ENCODE measurements at places on chromosomes 12 and 14.
A peak's percentile ranks its signal among the peaks of the same experiment; 100 is the strongest.

DNA sequence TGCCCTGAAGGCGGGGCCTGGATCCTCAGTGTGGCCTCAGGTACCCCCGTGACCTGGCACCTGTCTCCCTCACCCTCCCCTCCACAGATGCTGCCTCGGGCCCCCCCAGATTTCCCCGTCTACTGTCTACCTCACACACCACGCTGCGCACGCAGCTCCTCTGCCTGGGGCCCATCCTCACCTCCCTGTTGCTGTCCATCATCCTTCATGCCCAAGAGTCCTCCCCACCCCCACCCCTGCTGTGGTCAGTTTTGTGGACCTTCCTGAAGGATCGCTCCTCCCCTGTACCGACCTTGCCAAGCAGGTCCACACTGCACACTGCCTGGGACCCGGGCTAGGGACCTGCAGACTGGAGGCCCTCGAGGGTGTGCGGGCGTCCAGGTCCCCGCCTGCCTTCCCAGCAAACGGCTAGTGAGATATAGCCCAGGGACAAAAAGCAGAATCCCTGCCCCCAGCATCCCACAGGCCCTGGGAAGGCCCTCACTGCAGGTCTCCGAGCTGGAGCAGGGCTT lies 197.4 kb upstream of the DIO3 start:
- no peak for DNase-seq

- DNase-seq = no peak
These were observed 12.5 kb upstream of the TNFAIP2 start for GRCh38 chr14:103110681-103111231.

GRCh38 chr12:60194678-60195077 lies 598.8 kb downstream of the SLC16A7 start:
- no peak for DNase-seq

GRCh38 chr14:69034612-69035262 lies 55.6 kb upstream of the ACTN1 start:
- no peak for DNase-seq

- DNase-seq = no peak
These were observed 3.3 kb downstream of the NRXN3 start for GRCh38 chr14:78173346-78174035.

- DNase-seq = no peak
These were observed 247.0 kb downstream of the PHLDA1 start for GRCh38 chr12:75784591-75784990.

GRCh38 chr12:1643905-1644533 lies 15.0 kb downstream of the WNT5B start:
- DNase-seq = no peak

DNA sequence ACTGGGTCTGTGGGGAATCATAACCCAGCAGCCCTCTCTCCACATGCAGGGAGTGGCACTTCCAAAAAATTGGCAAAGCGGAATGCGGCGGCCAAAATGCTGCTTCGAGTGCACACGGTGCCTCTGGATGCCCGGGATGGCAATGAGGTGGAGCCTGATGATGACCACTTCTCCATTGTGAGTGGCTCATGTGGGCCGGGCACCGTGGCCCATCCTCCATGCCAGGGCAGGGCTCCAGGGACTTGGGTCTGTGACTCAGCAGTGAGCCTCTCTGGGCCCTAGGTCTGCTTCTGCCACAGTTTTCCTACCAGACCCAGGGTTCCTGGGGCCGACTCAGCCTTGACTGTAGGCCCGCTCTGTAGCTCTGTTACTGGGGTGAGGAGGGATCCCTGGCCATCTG lies 2.2 kb downstream of the NPFF start:
- no peak for DNase-seq

GRCh38 chr12:5432011-5432400 lies at the start of gene NTF3:
Gene NTF3, plus strand, starts transcription at chr12:5432108. Its CDS starts 217 bp downstream, at chr12:5432325.
- DNase-seq = no peak

GRCh38 chr12:6604259-6605029 lies 2.7 kb downstream of the CHD4 start:
- no peak for DNase-seq

GRCh38 chr12:10618338-10618987 lies 5.1 kb upstream of the MAGOHB start:
- DNase-seq = no peak

- DNase-seq = no peak
These were observed 601.5 kb downstream of the KCNH5 start for GRCh38 chr14:62443796-62444195.

- DNase-seq = no peak
These were observed 31.0 kb upstream of the LGALS3 start for GRCh38 chr14:55097881-55098560.

- DNase-seq = peak; percentile 23
These were observed 42.4 kb downstream of the TMEM30B start for GRCh38 chr14:61238611-61239245.

GRCh38 chr12:127282786-127283565 lies 984.0 kb upstream of the TMEM132C start:
- no peak for DNase-seq

- no peak for DNase-seq
These were observed 60.4 kb upstream of the TRIM9 start for GRCh38 chr14:51155326-51155725.

GRCh38 chr12:44457465-44457864 lies 418.6 kb downstream of the NELL2 start:
- DNase-seq = peak; percentile 22
